ENCODE measurements at places on chromosomes 4 and X.
A peak's percentile ranks its signal among the peaks of the same experiment; 100 is the strongest.

DNA sequence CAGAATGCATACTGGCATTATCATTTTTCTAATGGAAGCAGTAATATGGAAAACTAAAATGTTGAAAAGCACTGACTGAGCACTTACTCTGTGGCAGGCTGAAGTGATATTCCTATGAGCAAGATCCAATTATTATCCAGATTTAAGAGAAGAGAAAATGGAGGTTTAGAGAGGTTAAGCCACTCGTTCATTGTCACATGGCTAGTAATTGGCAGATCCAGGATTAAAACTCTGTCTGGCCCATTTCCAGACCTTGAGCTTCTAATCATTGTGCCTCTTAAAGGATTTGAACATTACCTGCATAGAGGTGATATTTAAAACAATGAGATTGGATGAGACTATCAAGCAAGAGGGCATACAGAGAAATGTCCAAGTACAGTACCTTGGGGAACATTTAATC lies 80.6 kb downstream of the MFAP3L start:
- no peak for DNase-seq

GRCh38 chrX:20177093-20177492 lies 35.5 kb upstream of the EIF1AX start:
- DNase-seq = no peak

GRCh38 chr4:138669479-138670315 lies 345.9 kb upstream of the NOCT start:
- DNase-seq = no peak

GRCh38 chr4:76772498-76773106 lies 125.3 kb downstream of the SOWAHB start:
- DNase-seq = no peak

DNA sequence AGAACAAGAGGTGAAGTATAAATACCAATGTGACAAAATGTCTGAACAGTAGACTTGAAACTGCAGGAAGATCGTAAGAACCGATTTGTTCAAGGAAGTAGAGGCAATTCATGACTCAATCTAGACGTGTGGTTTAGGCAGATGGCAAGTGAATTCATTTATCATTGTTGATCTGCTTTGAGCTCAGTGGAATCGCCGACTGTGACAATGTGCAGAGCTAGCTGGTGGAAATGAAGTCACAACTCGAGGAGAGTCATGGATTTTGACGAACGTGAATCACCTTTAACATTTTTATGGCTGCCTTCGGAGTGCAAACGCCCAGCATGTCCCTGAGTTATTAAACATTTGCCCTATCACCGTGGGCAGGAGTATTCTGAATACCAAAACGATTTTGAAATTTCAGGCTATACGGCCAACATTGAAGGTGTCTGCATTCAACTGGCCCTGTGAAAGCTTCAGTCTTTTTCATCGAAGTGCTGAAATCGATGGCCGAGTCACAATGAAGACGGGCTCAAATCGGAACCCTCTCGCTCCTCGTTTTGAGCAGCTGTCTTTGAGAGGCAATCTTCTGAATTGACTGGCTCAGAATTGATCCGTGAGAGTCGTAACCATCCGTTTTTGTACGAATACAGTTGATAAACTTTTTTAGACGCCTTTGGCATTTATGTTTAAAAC lies 689 bp upstream of the OGT start:
- no peak for DNase-seq

DNA sequence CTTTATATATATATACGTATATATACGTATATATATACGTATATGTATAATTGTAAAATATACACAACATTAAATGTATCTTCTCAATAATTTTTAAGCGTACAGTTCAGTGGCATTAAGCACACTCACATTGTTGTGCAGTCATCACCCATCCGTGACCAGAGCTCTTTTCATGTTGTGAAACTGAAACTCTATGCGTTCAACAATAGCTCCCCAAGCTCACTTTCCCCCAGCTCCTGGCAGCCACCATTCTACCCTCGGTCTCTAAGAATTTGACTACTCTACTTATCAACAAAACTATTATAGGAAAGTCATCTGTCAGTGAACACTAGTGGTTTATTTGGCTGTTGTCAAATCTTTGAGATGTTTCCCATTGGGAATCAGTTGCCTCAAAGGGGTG lies 621.8 kb upstream of the GALNT7 start:
- no peak for DNase-seq

- DNase-seq = no peak
Observed at GRCh38 chr4:7132249-7132648, 60.1 kb upstream of the SORCS2 start.

- peak; percentile 71 for DNase-seq
Observed at GRCh38 chr4:8108261-8108660, 50.4 kb downstream of the ABLIM2 start.

GRCh38 chr4:55608591-55608990 lies 16.5 kb upstream of the PDCL2 start:
- DNase-seq = no peak

- no peak for DNase-seq
Observed at GRCh38 chr4:57051095-57051494, 59.1 kb downstream of the IGFBP7 start.

- DNase-seq = no peak
Observed at GRCh38 chr4:26052663-26053541, 138.9 kb downstream of the SMIM20 start.

GRCh38 chr4:184347251-184348239 lies 126.8 kb downstream of the IRF2 start:
- no peak for DNase-seq

DNA sequence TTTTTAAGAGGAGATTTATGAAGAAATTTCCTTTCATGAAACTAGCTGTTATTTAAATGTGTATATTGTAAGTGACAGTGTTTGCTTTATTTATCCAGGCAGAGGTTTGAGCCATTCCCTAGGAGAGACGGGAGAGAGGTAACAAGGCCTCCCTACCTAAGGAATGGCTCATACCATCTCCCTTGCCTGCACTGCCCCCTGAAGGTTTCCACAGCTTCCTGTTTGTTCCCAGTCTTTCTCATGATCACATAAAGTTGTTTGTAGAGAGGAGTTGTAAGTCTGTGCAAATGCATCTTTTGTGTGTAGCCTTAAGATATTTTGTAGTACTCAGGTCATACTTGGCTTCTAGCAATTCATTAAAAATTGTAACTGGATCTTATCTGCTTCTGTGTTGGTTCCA lies 1504.5 kb upstream of the PCDH10 start:
- no peak for DNase-seq

DNA sequence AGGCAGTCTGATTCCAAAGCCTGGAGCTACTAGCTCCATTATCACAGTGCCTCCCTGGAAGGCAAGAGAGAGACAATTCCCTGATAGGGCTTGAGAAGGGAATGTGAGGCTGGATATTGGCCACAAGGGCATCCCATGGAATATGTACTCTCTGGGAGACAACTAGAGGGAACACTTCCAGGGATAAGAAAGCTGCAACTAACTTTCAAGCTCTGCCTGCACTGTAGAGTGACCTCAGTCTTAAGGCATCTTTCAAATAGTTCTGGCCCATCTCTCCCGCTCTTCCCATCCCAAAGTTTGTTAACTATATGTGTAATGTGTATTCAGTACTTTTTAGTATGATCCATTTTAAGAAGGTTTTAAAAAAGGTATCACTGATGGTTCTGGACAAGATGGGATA lies 13.1 kb upstream of the RNF212 start:
- no peak for DNase-seq

DNA sequence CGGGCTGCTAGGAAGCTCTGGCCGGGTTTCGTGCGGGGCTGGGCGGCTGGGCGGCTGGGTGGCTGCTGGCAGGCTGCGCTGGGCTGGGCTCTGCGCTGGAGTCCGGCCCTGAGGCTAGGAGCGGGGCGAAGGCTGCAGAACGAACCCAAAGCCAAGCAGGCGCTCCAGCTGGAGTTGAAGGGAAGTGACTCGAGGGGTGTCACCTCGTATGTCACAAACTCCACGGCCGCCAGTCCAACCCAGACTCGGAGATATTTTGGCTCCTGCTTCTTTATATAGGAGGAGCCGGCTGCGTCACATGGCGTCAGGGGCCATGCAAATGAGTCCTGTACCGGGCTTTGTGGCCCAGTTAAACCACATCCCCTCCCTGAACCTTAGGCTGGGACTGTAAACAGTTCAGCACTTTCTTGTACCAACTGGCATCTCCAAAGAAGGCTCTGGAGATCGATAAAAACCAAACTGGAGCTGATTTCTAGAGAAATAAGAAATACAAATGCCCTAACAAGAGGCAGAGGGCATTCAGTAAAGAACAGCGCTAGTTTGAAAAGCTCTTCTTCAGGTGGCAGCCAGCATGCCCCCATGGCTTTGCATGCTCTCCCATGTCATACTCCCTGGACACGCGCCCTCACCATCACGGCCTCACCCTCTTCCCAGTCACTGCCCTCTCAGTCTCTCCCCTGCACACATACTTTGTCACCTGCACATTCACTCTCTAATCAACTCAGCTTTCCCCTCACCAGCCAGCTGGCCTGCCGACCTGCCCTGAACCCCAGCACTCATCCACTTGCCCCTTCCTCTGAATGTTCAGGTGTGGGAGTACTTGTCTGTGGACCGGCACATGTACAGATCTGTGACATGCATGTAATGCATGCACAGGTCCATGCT lies 58.5 kb downstream of the TSC22D3 start:
- peak; percentile 79 for DNase-seq

GRCh38 chr4:153151535-153152455 lies 52.4 kb upstream of the TRIM2 start:
- peak; percentile 69 for DNase-seq

DNA sequence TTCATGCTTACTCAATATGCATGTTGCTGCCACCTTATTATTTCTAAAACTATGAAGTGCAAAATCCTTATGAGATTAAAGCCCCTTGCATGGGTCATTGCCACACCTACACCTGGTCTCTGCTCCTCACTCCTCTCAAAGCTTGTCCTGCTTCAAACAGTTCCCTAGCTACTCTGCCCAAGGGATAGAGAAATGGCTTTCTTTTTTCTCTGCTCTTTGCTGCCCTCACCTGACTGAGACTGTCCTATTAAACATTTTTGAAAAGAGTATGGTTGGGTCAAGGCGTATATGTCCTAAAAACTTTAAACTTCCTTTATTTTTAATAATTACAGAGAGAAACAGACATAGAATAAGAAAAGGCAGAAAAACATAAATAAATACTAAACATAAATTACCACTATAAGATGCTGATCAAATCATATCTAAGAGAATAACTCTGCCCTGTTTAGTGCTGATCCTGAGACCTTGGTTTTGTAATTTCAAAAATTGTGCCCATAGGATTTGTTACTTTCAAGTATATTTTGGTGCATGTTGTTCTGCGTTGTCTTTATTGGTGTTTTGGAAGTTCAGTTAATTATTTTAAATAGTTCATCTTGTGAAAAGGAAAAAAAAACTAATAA lies 704.9 kb upstream of the PABPC4L start:
- DNase-seq = no peak

DNA sequence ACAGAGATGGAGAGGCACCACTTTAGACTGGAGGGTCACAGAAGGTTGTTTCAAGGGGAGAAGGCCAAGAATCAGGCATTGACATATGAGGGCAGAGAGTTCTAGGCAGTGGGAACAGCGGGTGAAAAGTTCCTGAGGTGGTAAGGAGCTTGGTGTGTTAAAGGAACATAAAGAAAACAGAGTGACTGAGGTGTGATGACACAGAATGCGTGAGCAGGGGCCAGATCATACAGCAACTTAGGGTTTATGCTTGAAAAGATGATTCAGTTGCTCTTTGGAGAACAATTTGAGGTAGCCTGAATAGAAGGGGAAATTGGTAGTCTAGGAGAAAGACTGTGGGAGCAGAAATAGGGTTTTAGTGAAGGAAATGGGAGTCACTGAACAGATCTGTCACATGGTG lies 179.2 kb downstream of the AMELX start:
- no peak for DNase-seq

- DNase-seq = no peak
Observed at GRCh38 chr4:185204238-185204910, 574 bp upstream of the CFAP97 start.

DNA sequence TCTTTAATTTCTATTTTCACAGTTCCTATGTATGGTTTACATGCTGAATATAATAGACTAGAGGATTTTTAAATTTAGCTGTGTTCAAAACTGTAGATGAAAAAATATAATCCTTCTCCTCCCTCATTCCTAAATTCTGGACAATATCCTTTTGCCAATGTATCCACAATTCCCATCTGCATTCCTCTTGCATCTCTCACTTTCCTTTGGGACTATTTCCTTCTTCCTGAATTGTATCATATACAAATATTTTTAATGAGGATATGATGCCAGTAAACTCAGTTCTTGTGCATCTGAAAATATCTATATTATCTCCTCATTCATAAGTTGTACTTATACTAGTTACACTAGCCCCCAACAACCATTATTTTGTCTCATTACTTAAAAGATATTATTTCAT lies 46.7 kb downstream of the DDX60L start:
- DNase-seq = no peak

DNA sequence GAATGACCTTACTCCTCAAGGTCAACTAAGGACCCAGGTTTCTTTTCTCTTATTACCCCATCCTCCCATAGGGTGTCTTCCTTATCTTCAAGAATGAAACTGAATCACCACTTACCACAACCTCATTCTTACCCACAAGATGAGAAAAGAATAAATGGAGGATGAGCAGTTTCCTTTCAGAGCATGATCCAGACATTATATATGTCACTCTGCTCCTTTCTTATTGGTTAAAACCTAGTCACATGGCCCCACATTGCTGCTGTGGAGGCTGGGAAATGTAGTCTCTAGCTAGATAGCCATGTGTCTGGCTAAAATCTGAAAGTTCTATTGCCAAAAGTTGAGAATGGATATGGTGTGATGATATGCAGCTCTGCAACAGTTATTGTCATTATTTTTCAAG lies 62.4 kb upstream of the RAI2 start:
- DNase-seq = no peak

DNA sequence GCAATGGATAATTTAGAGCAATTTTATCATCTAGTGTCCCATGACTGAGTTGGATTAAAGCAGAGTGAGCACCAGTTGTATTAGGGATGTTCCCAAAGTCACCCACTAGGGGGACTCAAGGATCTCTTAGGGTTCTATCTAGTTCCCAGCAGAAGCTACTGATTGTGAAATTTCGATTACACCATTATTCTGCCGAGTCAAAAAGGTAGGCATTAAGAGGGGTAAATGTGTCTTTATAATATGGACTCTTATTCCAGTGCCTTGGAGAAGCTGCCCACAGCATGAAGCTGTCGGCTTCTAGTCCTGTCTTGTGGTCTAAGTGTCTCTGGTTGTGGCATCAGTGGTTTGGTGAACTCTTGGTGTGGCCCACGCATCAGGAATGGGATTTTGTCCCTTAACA lies 53.3 kb downstream of the RGS12 start:
- no peak for DNase-seq

GRCh38 chr4:74166818-74167217 lies 8.9 kb downstream of the MTHFD2L start:
- DNase-seq = no peak

GRCh38 chrX:31268359-31268758 lies 196.5 kb upstream of the FTHL17 start:
- DNase-seq = no peak

Data from posterior cingulate gyrus (tissue), 11 donors.